ENCODE measurements at places on chromosomes 11 and 22.

DNA sequence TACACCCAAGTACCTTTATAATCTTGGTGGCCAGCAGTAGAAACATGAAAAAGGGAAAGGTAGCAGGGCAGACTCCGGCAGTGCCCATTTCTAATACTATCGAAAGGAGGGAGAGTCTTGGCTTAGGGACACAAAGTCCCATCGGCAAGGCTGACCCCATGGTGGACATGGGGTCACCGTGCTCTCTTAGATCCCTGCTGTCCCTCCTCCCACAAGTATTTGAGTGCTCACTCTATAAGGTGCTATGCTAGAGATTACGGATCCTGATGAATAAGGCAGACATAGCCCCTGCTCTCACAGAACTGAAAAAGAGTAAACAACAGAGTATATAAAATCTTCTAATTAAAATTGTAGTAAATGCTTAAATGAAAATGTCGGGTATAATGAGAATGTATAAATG, 172.4 kb upstream of the PITPNB start:
- DNase-seq: no peak

DNA sequence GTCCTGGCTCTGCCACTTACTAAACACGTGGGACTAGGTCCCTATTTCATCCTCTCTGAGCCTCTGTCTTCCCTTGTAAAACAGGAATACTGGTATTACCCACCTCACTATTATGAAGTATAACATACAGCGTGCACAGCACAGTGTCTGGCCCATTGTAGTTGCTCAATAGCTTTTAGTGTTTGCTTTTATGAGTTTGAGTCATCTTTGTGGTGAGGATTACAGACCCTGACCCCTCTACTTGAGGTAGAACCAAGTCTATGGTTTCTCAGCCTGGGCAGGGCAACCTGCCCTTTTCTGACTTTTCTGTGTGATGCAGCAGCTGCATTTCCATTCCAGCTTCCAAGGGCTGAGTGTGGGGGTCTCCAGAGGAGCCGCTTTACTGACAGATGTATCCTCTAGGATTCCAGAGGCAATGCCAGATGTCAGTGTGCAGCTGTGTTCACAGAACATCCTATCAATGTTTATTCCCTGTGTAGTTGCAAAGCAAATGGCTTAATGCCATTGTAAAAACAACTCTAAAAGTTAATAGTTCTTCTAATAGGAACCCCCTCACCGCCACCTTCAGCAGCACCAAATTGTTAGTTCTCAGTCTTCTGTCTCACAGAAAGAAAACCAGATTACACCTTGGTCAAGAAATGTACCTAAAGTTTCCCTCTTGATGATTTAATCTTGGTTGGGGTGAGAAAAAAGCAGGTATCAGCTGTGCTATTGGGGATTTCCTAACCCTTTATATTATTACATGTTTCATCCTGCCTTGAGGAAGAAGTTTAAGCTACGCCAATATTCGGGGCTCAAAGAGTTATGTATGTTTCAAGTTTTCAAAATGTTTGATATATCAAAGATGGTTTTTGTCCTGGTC, 16.8 kb downstream of the PRR5L start:
- DNase-seq: no peak

DNA sequence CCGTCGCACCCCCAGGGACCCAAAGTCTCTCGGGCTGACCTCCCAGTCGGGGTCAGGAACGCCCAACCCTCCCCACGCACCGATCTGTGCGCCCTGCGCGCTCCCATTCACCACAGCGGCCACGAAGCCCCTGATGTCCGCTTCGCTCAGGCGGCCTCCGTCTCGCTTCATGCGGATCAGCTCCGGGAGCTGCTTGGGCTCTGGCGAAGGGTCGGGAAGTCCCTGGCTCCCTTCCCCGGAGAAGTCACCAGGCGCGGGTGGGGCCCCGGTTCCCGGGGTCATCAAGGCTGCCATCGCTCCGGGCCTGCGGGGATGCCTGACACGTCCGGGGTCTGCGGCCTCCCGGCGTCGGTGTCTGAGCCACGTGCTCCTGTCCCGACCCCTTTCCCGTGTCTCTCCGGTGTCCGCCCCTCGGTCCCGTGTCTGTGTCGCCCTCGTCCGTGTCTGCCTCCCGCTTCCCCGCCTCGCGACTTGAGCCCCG, 356 bp downstream of the TYMP start:
- DNase-seq: no peak

GRCh38 chr22:22060200-22061084, 77.9 kb upstream of the TOP3B start:
- DNase-seq: no peak

GRCh38 chr11:11605181-11605580, 16.6 kb downstream of the GALNT18 start:
- DNase-seq: no peak
